ENCODE measurements at places on chromosomes 12 and 14.

DNA sequence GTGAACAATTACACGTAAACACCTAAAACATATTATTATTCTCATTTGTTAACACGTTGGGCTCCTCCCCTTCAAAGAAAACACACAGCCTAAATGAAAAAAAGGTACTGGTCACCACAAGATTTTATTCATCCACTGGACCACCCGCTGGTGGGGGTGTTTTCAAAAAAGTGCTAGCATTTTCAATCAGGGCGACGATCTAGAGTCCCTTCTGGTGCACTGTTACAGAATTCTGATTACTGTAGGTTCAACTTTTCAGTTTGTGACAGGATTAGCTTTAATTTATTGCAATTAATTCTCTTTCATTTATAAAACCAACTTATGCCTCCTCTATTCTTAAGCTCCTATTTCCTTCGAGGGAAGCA, 443 bp downstream of the MAGOHB start:
- no peak for DNase-seq

DNA sequence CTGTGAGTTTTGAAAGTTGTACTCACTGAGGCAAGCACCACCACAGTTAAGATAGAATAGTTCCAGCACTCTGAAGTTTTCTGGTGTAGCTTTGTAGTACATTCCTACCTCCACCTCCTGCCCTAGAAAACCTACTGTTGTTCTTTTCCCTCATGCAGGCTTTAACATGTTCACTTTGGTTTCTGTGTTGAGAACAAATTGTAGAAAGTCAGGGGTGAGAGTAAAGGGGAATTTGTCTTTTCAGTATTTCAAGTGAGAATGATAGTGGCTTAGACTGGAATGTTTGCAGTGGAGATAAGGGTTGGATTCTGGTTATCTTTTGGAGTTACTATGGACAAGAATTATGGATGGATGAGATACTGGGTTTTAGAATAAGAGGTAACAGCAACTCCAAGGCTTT, 67.2 kb downstream of the AEBP2 start:
- DNase-seq, result no peak

DNA sequence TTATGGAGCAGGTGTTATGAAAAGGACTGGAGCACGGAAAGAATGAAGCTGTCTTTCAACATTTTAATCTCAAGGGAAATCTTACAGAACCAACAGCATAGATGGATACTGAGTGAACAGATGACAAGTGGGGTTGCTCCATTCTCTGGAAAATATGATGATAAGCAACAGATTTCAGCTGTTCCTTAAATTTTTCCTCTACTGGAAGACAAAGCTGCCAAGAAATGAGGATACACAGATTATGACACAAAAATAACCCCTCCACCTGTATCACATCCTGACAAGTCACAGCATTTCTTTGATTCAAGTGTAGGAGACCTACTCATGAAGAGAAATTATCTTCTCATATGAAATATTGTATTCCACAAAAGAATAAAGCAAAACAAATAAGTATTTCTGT, 13.0 kb upstream of the TMTC2 start:
- DNase-seq, result no peak

DNA sequence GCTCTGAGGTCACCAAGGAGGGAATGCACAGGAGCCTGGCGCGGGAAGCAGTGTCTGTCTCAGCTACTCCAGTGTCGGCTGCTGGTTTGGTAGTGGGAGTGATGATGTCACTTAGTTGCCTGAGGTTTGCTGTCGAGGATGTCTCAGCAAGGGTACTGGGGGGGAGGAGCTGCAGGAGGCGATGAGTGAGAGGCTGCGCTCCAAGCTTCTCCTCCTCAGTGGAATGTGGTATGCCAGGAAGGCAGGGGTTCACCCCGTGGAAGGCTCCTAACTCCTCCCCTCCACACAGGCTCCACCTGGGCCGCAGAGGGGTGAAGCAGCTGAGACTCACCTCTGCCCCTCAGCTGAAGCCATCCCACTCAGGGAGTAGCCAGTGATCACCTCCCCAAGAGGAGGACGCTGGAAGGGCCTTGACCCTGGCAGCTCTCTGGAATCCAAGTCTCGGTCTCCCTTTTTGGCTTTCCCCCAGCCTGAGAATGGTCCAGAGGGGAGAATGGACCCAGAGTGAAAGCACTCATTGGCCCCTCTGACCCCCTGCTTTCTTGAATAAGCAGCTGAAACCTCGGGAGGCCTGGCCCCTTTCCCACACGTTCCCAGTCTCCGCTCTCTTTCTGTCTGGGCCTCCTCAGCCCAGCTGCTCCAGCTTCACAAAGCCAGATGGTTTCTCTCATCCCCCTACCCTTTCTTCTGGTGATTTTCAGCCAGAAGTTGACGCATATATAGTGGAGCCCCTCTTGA, 178.9 kb upstream of the FKBP4 start:
- DNase-seq, result no peak

DNA sequence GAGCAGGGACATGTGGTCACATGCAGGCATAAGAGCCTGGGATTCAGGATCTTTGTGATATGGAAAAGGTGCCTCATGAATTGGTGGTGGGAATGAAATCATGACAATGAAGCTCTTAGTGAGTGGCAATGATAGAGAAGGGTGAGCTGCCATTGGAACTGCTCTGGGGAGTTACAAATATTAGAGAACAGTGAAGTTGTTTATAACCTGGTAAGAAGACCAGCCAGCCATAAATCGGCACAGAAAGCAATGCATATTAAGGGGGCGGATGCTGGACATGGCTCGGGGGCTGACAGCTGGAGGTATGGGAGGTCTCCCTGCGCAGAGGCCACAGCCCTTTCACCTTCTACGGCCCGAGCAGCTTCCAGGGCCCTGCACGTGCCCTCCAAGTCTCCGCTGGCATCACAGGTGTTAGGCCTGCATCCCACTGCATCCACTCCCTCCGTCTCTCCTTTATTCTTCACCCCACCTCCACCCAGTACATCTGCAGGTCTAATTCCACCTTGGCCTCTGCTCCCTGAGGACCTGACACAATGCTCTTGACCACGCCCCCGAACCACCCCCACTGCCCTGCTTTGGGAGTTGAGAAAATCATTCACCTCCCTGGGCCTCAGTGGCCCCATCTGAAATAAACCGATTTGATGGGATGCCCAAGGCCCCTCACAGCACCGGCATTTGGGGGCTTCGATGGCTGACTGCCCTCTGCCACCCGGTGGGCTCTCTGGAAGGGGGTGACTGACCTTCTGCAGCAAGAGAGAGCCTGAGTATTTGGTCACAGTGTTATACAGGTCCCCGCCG, 4.1 kb downstream of the CACNA2D4 start:
- no peak for DNase-seq

DNA sequence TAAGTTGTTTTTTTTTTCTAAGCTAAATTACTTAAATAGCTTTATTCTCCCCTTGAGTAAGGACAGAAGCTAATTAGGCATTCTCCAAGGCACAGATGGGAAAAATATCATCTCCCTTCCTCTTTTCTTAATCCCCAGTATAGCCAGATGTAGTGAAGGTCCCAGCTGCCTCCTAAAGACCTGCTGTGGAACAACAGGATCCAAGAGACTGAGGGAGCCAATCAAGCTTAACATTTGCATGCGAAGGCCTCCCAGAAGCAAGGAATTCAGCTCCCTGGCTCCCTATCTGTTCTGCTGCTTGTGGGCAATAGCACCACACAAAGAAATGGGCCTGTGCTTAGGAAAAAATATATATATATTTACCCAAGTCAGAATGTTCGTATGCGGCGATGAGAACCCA, 255.2 kb downstream of the SYT1 start:
- DNase-seq, result no peak

- no peak for DNase-seq
Observed at GRCh38 chr14:68427550-68427890, 365.3 kb downstream of the ZFP36L1 start.

DNA sequence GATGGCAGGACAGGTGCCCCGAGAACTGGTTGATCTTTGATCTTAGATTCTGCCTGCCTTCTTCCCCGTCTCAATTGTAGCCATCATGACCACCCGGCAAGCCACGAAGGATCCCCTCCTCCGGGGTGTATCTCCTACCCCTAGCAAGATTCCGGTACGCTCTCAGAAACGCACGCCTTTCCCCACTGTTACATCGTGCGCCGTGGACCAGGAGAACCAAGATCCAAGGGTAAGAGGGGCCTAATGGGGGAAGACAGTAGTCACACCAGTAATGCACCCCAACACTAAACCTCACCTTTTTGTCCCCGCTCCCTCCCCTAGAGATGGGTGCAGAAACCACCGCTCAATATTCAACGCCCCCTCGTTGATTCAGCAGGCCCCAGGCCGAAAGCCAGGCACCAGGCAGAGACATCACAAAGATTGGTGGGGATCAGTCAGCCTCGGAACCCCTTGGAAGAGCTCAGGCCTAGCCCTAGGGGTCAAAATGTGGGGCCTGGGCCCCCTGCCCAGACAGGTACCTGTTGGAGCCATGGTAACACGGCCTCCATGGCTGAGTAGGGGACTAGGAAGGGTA, 556 bp downstream of the TROAP start:
- no peak for DNase-seq

GRCh38 chr14:73503648-73504047, 12.9 kb downstream of the RIOX1 start:
- no peak for DNase-seq
